ENCODE measurements at places on chromosomes 11 and 22. TPM values are rescaled to one million over a fixed set of nuclear protein-coding genes. Genes with fewer than 3 reads are reported as not detected.

OR52E8 gene
- not detected for total RNA-seq

SLC22A6 gene
- not detected for total RNA-seq

APOBEC3B gene
- 25.1 TPM for total RNA-seq

FGF4 gene
- total RNA-seq = not detected

DTX4 gene
- 1.1 TPM for total RNA-seq

SDHAF2 gene
- 34.9 TPM for total RNA-seq

GPHA2 gene
- not detected for total RNA-seq

PDGFD gene
- total RNA-seq = 14.5 TPM

NECTIN1 gene
- total RNA-seq = 13.9 TPM

DBX1 gene
- not detected for total RNA-seq

KRTAP5-1 gene
- total RNA-seq = not detected

SC5D gene
- 26.0 TPM for total RNA-seq

SLC22A12 gene
- total RNA-seq = not detected

SHISA8 gene
- total RNA-seq = not detected

EMID1 gene
- 1.9 TPM for total RNA-seq

LMF2 gene
- 88.4 TPM for total RNA-seq

OR52I2 gene
- total RNA-seq = not detected

PNPLA3 gene
- 0.40 TPM for total RNA-seq

PTGDR2 gene
- total RNA-seq = not detected

HPX gene
- 0.27 TPM for total RNA-seq

SCUBE2 gene
- 0.33 TPM for total RNA-seq

PTPN5 gene
- not detected for total RNA-seq

CNGA4 gene
- total RNA-seq = not detected

FIBIN gene
- total RNA-seq = not detected

KCNJ1 gene
- total RNA-seq = not detected

IGLL5 gene
- total RNA-seq = not detected

FREY1 gene
- total RNA-seq = not detected

FGF3 gene
- not detected for total RNA-seq

HBB gene
- not detected for total RNA-seq

ALG12 gene
- 15.6 TPM for total RNA-seq

MS4A6E gene
- not detected for total RNA-seq

GALNT18 gene
- total RNA-seq = 26.4 TPM

RBMXL2 gene
- not detected for total RNA-seq

NPAS4 gene
- not detected for total RNA-seq

RHOG gene
- total RNA-seq = 63.4 TPM

PAX6 gene
- not detected for total RNA-seq

FAM181B gene
- not detected for total RNA-seq

DRD4 gene
- total RNA-seq = not detected

OR2AG2 gene
- total RNA-seq = not detected

SMTNL1 gene
- not detected for total RNA-seq

RAB3IL1 gene
- total RNA-seq = 7.5 TPM

TPBGL gene
- not detected for total RNA-seq

CCDC116 gene
- total RNA-seq = 0.07 TPM

CRYBB1 gene
- total RNA-seq = not detected

ARHGAP8 gene
- total RNA-seq = not detected

OR51B4 gene
- not detected for total RNA-seq

TNNI2 gene
- not detected for total RNA-seq

GAB4 gene
- not detected for total RNA-seq

DRD2 gene
- total RNA-seq = not detected

NRIP3 gene
- total RNA-seq = 9.2 TPM

PDGFB gene
- total RNA-seq = 190 TPM

CD82 gene
- total RNA-seq = 14.0 TPM
